ENCODE measurements at places on chromosomes 4 and X. TPM values are rescaled to one million over a fixed set of nuclear protein-coding genes. Genes with fewer than 3 reads are reported as not detected.
A peak's percentile ranks its signal among the peaks of the same experiment; 100 is the strongest.

ASB9 gene
- 0.33 TPM for total RNA-seq

ATP1B4 gene
- not detected for total RNA-seq

SLC6A14 gene
- total RNA-seq = not detected

NKAP gene
- total RNA-seq = 6.1 TPM

MUC7 gene
- not detected for total RNA-seq

KLF8 gene
- 0.09 TPM for total RNA-seq

IL2 gene
- total RNA-seq = not detected

KCNIP4 gene
- not detected for total RNA-seq

CSN1S1 gene
- total RNA-seq = not detected

ENAM gene
- 0.14 TPM for total RNA-seq

RAB33A gene
- total RNA-seq = 0.28 TPM

ABCG2 gene
- 0.53 TPM for total RNA-seq

MFAP3L gene
- total RNA-seq = 0.94 TPM

TEX13B gene
- total RNA-seq = not detected

ADH1A gene
- not detected for total RNA-seq

MAGEC1 gene
- total RNA-seq = 0.05 TPM

COQ2 gene
- 16.9 TPM for total RNA-seq

TRIM75 gene
- not detected for total RNA-seq

DNA sequence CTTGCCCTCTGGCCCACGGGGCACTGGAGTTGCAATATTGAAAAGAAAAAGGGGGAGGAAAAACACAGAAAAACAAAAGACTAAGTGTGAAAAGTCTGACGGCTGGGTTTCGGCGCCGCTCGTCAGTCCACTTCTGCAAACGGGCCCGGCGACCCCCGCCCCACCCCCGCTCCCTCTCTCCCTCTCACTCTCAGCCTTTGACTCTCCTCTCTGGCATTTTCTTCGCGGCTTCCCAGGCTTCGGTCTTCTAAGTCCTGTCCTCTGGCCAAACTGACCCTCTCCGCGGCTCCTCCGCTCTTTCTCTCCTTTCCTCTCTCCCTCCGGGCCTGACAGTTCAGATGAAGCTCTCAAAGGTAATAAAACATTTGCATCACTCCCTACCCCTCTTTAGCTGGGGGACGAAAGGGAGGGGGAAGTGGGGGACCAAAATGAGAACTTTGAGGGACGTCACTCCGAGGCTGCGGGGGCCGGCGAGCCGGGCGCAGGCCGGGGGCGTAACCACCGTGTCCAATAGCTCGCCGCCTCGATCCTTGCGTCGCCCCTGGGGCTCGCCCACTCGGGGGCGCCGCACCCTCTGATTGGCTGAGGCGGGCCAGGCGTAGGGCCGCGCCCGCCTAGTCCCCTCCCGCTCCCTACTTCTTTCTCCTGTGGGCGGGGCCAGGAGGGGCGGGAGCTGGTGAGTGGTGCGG is at the start of gene NKX6-1:
NKX6-1 (minus strand) TSS at position 358 of the 689 bp plus-strand sequence. CDS start 1,064 bp downstream, outside the sequence.
- DNase-seq = no peak

- no peak for DNase-seq
Observed at GRCh38 chr4:162683659-162684370, 482.9 kb downstream of the NAF1 start.

DNA sequence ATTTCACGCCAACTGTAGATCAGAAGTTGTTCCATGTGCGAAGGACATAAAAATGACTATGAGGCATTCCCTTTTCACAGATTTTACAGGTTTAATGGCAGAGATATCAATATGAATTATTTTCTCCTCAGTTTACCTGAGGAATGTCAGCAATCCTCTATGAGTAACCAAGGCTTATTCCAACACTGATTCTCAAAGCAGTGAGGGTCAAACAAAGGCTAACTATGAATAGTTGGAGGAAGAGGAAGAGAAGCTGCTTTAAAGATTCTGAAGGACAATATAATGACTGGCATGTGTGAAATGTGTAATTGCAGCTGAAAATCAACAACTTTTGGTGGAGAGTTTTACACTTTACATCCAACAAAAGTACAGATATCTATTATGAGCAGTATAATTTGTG is 29.1 kb downstream of the NAF1 start:
- DNase-seq = no peak

- DNase-seq = no peak
Observed at GRCh38 chr4:173061160-173061559, 107.5 kb upstream of the GALNT7 start.

- DNase-seq = no peak
Observed at GRCh38 chrX:2226182-2226581, 274.6 kb downstream of the DHRSX start.

GRCh38 chr4:43337707-43338106 is 445.2 kb downstream of the GRXCR1 start:
- DNase-seq = no peak

DNA sequence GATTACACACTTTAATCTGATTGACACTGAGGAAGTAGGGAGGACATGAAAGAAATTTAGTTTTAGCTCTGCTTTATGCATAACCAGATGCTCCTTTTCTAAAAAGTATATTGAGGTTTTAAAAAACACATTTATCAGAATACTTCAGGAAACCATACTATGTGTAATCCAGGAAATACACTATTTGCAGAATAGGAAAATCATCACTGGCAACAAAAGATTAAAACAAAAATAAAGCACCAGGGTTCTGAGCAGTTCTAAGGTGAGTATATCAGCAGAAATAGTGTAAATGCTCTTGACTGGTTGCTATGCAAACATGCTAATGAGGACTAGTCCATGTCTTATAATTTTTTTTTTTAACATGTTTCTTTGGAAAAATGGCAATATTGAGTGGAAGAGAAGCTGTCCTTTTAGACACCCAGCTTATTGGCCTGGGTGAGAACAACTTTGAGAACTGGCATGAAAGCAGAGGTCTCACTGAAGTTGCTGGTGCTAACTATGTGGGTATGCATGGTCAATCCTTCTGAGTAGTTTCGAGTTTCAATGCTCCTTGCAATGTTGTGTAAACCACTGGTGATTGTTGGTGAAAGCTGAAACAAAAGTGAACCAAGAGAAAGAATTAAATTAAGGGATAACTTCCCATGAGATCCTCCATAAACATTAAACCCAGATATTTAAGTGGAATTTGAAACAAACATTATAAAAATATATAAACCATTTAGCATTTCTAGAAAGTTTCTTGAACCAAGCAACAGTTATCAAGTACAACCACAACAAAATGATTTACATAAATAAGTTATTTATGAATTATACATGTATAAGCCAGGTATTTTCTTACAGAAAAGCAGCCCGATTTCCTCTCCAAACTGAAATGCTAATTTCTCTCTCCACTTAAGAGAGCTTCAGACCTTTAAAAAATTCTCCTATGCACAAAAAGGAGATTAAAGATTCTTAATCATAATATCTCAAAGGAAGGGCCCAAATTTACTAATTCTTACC is 20.4 kb upstream of the SCD5 start:
- DNase-seq = no peak

GRCh38 chrX:39857780-39858179 is 240.0 kb downstream of the BCOR start:
- no peak for DNase-seq

GRCh38 chr4:31929676-31930345 is 1209.6 kb downstream of the PCDH7 start:
- DNase-seq = no peak

DNA sequence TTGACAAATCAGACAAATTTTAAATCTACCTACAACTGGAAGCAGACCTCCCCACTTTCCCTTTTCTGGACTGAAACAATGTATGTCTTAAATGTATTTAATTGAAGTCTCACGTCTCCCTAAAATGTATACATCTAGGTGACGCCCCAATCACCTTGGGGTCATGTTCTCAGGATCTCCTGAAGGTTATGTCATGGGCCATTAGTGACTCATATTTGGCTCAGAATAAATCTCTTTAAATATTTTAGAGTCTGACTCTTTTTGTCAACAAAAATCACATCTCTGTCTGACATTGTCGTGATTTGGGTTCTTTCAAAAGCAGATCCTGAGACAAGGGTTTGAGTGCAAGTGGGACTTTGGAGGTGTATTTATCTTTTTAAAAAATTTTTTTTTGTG is 26.2 kb upstream of the BOD1L1 start:
- no peak for DNase-seq

- DNase-seq = no peak
Observed at GRCh38 chr4:95606739-95607138, 58.0 kb upstream of the UNC5C start.

DNA sequence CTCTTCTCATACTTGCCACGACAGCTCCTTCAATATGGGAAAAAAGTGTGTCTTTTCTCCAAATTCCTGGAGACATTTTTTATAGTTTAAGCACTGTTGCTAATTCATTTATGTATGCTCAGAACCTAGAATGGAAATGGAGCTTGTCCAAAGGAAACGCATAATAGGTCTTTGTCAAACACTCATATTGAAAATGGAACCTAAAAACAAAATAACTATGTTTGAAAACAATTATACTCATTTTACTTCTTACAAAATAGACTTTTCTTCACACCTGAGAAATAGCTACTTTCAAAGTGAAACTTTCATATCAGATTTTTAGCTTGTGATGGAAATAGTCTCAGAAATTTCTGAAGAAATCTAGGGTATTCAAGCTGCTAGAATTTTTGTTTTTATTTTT is 529.7 kb upstream of the BOD1L1 start:
- DNase-seq = no peak

- DNase-seq = peak; percentile 0
Observed at GRCh38 chrX:108584617-108585211, 145.1 kb downstream of the COL4A5 start.

DNA sequence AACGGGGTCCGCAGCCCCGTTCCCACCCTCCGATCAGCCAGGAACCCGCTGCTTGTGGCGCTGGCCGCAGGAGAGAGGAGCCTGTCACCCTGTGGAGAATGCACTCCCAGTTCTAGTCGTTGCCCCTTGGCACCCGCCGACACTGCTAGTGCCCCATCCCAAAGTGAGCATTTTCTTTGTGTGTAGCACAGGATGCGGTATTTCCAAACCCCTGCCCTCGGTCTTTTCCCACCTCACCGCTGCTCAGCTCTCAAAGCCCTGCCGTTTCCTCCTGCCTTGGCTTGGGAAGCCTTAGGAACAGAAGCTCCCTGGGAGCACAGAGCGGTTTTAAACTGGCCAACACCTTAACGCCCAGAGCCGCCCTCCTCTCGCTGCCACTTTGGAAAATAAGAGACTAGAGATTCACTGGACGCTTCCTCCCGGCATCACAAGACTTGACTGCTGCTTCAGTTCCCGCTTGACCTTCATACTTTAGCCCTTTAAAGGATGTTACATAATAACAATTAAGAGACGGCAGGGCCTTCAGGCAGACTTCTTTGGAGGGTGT is 772 bp downstream of the CYP4V2 start:
- DNase-seq = peak; percentile 3

- DNase-seq = peak; percentile 84
Observed at GRCh38 chr4:71026086-71026485, 32.6 kb downstream of the DCK start.

DNA sequence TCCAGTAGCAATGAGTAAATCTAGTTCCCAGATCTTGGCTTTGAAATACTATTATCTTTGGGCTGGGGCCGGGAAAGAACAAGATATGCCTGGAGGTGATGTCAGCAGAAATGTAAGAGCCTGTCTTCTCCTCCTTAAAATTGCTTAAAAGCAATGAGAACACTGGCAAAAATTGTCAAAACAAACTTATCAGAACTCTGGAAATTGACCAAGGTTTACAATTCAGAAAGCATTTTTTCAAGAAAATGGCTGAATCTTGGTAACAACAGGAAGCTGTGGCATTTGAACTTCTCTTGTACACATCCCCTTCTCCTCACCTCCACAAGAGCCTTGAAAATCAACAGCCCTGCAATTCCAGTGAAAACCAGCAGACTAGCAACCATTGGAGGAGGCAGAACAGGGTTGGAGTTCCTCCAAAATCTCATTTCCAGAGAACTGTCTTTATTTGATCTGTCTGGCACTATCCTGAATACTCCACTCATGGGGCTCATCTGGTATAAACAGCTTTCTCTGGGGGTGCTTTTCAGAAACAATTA is 13.5 kb downstream of the TIMP1 start:
- DNase-seq = peak; percentile 52

DNA sequence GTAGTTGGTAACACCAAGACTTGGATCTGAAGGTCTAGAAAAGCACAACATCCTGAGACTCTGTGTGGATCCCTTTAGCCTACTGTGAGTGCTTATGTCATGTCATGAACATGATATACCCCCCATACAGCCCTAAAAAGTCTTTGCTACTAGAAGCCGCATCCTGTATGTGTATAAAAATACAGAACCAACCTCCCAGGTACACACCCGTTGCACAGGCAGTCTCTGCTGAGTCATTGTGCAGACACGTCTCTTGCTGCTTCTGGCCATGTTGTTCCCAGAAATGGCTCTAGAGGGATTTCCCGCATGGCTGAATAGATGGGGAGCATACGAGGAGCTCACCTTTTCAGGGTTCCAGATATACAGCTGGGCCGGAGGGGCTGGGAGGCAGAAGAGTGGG is 93.3 kb downstream of the MAMLD1 start:
- no peak for DNase-seq

- DNase-seq = peak; percentile 96
Observed at GRCh38 chr4:38101563-38101962, 141.4 kb downstream of the PTTG2 start.

DNA sequence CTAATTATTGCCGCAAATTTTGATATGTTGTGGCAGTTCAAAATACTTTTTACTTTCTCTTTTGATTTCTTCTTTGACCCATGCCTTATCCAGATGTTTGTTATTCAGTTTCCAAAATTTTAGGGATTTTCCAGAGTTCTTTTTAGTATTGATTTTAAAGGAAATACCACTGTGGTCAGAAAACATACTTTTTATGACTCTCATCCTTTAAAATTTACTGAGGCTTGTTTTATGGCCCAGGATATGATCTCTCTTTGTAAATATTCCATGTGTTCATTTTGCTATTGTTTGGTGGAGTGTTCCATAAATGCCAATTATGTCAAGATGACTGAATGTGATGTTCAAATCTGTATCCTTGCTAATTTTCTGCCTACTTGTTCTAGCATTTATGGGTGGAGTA is 272.3 kb upstream of the DIPK2B start:
- peak; percentile 58 for DNase-seq

DNA sequence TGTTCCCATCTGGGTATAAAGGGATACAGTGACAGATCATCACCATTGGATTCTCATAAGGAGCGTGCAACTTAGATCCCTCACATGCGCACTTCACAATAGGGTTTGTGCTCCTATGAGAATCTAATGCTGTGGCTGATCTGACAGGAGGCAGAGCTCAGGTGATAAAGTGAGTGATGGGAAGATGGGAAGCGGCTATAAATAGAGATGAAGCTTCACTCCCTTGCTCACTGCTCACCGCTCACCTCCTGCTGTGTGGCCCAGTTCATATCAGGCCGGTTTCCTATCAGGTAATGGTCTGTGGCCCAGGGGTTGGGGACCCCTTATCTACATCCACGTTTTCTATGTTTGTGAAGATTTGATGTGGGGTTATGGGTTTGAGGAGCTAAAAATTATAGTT is 43.7 kb downstream of the FAT4 start:
- no peak for DNase-seq

All from HFFc6 (cell line).